Effector CD4-positive, alpha-beta T cell (primary cell): ENCODE measurements at places on chromosomes 7 and 10.

GRCh38 chr10:35498693-35499092 lies 106.4 kb upstream of the GJD4 start:
- no peak for DNase-seq

DNA sequence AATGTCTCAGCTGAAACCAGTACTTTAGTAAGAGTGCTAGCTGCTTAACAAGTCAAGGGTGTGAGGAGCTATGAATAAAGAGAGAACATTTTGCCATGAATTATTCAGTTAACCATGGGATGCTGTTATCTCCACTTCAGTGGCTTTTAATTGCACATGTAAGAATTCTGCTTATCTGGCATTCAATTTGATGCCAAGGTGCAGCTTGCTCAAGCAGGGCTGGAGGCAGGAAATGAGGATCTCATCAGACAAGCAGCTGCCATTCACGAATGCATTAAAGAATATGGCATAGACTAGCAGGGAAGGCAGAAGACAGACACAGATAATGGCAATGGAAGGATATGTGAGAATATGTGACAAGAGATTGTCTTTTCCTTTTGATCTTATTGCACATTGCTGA lies 697.8 kb downstream of the NRG3 start:
- no peak for DNase-seq

GRCh38 chr10:67487906-67488619 lies 207.9 kb downstream of the CTNNA3 start:
- DNase-seq, result no peak

DNA sequence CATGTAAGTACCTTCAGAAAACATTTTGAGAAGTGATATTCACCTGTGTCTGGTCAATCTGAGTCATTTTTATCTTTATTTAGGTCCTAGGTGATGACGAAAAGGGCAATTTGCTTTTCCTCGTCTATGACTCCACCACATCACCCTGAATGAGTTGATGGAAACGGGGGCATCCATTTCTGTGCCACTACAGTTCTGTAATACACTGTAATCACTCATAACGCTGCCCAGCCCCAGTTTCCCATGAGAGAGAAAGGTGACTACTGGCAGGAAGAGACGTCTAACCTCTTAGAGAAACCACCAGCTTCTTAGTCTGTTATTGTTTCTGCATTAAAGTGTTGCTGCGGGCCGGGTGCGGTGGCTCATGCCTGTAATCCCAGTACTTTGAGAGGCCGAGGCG lies 205.3 kb upstream of the MKLN1 start:
- DNase-seq, result no peak

GRCh38 chr10:13651969-13652720 lies 65.4 kb downstream of the PRPF18 start:
- DNase-seq, result no peak

GRCh38 chr7:86788948-86789347 lies 145.2 kb downstream of the GRM3 start:
- DNase-seq, result no peak

DNA sequence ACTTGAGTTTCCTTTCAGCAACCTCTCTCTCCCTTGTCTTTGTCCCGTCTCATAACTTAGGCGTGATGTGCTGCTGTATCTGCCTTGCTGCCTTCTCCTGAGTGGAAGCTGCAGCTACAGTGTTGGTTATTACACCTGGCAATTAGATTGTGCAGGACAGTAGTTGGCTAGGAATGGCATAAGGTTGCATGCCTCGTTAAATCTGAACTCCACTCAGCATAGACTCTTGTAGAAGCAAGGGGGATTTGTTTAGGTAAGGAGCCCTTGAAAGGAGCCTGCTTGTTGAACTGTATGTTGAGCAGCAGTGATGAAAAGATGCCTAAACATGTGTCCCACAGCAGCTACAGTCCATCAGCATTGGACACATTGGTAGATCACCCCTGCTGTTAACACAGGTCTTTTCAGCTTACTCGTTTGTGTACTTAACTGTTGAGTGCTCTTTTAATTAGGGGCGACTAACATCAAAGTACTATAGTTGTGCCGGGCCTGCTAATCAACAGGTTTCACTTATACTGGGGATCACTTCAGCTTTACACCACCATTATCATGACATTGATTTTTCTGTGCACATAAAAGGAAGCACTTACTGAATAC lies 225.0 kb downstream of the AUTS2 start:
- DNase-seq, result no peak

DNA sequence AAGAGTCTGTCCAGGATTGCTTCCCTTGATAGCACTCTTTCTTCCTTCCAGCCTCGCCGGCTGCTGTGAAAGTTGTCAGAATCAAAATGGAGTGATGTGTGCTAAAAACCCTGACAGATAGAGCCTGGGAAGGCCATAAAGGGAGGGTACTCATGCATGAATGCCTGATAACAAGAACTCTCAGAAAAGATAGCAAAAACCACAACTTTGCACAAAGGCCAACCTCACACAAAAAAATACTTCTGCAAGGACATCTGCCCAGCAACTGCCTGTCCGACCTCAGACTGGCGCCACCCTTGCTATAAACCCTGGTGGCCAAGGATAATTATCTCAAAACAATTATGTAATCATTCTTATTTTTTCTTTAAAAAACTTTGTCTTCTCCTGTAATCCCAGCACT lies 133.2 kb upstream of the SVIL start:
- DNase-seq, result no peak

DNA sequence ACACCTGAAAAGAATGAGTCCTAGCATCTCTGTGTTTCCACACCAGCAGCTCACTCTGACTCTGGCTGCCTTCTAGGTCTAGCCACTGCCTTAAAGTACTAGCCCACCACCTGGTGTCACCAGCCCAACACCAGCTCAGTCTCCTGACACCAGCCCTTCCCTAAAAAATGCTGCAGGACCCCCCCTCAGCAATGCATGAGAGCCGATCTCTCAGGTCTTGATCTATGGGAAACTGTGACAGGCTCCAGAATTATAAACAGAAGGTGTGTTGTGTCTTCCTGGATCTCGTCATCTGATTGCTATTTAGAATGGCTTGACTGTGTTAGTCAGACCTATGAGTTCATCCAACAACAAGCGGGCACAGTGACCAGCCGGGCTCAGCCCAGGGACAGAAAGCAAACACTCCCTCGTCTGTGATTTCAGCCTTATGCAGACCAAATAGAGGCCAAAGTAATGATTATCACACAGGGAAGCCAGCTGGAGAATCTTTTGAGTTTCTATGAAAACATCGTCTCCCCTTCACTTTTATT lies 66.6 kb downstream of the CUBN start:
- DNase-seq, result no peak

DNA sequence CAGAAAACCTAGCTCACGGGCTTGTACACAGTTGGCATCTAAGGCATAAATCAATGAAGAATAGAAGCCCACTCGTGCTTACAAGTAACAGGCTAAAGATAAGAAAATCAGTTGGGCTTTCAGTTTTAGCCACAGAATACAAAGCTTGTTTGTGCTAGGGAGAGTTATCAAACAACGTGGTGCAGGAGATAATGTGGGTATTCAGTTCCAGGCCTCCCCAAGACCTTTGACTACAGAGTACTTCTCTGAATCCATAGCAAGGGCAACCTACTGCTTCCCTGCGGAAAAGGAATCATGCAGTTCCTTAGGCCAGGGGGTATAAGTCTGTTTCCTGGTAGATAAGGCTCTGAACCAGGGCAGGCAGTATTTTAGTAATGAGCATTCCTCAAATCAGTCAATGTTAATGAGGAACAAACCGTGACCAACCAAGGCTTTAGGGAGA lies 219.5 kb upstream of the CSTF2T start:
- DNase-seq, result no peak

DNA sequence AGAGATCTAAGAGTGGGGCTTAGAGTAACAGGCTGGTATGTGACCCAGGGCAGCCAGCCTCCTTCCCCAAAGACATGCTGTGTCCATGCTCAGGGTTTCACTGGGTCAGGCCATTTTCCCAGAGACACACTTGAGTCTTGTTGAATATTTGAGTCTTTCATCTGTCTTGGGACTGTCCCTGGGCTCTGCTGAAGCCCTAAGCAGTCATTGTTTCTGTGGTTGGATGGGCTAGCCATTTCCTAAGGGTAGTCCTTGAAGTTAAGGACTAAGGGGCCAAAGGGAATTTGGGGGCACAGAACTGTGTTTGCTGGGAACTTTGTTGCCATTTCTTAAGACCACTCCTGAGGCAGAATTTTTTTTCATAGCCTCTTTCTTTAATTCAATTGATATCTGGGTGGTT lies 98.4 kb upstream of the SAMD8 start:
- no peak for DNase-seq

GRCh38 chr10:34171957-34172527 lies 643.1 kb downstream of the PARD3 start:
- DNase-seq, result no peak

DNA sequence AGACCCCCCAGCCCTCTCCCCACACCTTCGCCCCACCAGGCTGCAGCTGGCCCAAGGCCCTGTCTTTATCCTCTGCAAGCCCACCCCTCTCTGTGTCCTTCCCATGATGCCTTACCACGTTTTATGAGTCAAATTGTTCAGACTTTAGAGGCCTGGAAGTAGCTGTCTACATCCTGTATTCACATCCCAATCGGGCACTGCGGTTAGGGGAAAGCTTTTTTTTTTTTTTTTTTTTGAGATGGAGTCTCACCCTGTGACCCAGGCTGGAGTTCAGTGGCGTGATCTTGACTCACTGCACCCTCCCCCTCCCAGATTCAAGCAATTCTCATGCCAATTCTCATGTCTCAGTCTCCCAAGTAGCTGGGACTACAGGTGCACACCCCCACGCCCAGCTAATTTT lies 121.5 kb upstream of the SH2B2 start:
- no peak for DNase-seq

DNA sequence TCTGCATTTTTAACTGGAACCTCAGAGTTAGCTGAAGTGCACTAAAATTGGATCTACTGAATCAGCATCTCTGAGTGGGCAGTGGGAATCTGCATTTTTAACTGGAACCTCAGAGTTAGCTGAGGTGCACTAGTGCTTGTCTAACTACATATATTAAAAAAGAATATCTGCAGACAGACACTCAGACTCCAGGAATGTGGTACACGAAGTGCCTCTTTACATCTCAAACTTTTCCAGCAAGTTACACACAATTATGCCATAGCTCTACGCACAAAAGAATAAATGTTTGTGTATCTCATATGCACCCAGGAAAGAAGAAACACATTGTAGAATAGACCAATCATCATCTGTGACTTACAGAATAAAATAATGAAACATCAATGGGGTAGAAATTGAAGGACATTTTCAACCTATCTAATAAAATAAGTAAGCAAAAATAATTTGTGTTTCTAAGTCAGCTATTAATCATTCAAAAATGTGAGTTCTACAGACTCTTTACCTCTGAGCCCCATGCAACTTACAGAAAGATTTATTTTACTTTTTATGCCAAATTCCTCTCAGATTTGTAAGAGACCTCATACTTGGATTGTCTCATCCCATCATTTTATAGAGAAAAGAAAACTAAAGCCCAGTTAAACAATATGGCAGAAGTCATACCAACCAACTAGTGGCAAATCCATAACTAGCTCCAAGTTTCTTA lies 28.3 kb downstream of the PPP1R3A start:
- DNase-seq, result no peak

GRCh38 chr10:99484626-99485581 lies 47.8 kb upstream of the NKX2-3 start:
- DNase-seq, result no peak

DNA sequence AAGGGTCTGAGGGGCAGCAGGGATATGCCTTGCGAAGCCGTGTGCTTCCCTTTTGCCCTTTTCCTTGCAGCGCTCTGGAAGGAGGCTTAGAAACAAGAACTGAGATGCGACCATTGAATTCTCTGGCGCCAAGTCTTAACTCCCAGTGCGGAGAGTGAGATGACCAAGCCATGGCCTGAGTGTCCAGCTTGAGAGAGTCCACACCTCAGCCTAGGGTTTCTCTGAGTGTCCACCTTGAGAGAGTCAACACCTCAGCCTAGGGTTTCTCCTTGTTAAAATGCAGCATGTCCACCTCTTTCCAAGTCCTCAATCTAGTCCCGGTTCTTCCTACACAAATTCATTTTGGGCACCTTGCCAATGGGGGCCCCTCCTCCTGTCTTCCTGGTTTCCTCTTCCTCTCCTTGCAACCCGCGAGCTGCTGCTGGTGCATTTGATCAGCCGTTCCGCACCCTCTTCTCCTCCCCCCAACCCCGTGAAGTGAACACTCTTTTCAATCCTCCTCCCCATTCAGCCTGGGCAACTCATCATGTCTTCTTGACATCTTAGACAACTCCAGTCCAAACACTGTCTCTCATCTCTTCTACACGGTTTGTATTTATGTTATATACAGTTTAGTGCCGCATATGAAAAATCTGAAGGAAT lies 178.2 kb upstream of the PITRM1 start:
- no peak for DNase-seq

GRCh38 chr10:116030576-116030975 lies 242.4 kb downstream of the GFRA1 start:
- DNase-seq, result no peak

GRCh38 chr7:70636169-70636568 lies 495.8 kb upstream of the GALNT17 start:
- DNase-seq, result no peak

GRCh38 chr7:142459551-142459963 lies 201.7 kb upstream of the PRSS58 start:
- DNase-seq, result no peak

DNA sequence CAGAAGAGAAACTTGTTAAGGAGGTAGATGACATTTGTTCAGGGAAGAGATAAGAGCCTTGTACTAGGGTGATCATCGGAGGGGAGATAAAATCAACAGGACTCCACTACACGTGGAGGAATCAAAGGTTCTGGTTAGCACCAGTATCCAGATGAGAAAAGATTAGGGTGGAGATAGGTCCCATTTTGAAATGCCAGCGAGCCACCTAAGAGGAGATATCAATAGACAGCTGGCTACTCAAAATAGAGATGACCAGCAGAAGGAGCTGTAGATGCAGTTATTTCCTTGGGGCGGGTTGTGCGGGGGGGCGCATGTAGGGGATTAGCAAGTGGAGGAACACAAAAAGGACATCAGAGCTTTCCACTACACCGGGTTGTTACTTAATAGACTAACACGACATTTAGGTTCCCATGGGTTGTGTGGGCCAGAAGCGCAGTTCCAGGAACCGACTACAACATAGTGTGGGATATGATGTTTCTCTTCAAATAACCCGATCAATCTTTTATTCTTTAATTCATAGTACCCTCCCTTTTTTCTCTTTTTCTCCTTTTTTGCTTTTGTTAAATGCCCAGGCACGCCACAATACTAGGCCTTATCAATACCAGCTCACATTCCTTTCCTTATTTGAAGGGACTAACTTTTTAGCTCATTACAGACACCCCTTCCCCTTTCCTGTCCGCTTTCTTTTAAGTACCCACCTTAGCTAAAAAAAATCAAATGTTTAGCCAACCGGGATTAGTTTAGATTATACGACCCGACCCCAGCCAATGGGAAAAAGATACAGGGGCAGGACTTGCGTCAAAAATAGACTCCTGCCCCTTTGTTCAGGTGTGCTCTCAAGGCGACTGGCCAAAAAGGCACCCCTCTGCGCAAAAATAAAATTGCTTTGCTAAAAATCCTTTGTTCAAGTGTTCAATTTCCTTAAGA lies 2.0 kb upstream of the KIF11 start:
- no peak for DNase-seq
